Activated CD4-positive, alpha-beta T cell treated with anti-CD3 and anti-CD28 coated beads, Interleukin-2, Interleukin-6, amounts not matched to agents 100 ng/mL and 50 ng/mL, durations not matched to agents 16 hours and 8 hours (primary cell): ENCODE measurements at places on chromosomes 7 and 10.

DNA sequence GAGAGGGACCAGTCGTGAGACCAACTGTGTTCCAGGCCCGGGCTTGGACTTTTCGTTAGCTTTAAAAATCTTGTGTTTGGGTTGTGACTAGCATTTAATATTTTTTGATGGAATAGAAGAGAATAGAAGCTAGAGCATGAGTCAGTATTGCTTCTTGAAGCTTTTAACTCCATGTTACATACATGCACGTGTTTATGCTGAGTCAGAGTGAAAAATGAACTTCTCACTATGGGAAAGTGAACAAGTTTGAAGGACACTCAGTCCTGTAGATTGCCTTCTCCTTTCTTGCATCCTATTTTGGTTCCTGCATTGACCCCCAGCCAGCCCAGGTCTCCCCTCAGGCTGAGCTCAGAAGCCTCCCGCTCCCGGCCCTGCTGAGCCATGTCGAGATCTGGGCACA, 31.8 kb downstream of the GHRHR start:
- DNase-seq, result no peak

DNA sequence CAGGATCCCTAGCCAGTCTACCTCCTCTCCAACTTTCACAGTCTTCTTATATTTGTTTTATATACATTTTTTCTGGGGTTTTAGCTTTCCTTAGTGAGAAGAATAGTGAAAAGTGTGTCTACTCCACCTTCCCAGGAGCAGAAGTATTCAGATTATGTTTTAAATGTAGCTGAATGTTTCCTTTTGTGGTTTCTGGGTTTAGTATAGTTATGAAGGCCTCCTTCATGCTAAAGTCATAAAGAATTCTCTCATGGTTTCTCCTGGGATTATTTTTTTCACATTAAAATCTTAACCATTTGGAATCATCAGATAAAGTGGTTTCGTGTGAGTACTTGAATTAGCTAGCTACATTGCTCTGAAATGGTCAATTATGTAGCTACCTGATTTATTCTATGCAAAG, 50.9 kb downstream of the ANKMY2 start:
- DNase-seq, result no peak

- no peak for DNase-seq
Measured at GRCh38 chr10:92052088-92052487, 128.5 kb downstream of the BTAF1 start.

GRCh38 chr7:35355199-35355598, 101.3 kb upstream of the TBX20 start:
- no peak for DNase-seq

DNA sequence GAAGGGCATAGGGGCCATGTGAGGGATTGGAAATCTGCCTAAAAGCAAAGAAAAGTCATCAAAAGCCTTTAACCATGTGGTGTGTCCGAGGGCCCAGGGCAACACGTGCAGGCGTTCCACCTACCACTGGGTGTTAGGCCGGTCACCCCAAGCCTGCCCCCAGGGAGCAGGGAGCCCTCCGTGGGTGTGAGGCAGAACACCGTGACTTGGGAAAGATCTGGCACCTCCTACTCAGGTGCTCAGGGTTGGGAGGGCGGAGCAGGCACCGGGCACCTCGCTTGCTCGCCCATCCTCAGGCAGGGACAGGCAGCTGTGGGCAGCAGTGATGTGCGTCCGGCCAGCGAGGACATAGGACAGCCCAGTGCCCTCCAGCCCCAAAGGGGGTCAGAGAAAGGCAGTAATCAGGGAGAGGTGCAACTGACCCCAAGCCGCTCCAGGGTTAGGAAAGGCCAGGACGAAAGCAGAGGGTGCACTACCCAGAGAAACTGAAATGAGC, 80.7 kb upstream of the CHST15 start:
- DNase-seq, result no peak

DNA sequence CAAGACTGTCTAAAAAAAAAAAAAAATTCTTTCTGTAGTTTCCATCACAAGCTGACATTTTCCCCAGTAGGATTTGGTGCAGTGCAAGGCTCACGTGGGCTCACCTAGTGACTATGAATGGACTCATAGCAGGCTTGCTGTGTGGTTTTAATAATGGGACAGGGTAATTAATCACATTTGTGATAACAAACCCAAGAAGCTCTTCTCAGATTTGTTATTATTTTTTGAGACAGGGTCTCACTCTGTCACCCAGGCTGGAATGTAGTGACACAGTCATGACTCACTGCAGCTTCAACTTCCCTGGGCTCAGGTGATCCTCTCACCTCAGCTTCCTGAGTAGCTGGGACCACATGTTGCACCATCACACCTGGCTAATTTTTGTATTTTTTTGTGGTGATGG, 40.0 kb downstream of the NACAD start:
- no peak for DNase-seq

DNA sequence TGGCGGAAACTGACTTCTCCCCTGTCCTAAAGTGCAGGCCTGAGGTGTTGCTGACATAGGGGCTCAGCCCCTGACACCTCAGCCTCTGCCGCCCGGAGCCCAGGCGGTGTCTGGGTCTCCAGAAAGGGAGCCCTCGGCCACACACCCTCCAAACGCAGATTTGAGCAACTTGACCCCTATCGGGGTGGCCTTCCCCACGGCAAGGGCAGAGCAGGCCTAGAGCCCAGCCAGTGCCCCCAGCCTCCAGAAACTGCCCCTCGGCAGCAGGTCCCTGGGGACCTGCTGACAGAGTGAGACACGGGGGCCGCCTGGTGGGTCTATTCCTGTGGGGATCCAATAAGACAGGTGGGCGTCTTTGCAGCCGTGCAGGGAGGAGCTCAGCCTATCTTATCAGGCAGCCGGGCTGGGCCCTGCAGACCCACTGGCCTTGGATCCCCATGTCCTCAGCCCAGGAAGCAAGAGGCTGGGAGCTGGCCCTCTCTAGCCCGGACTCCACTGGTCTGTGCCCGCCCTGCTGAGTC, 11.0 kb downstream of the TMEM184A start:
- no peak for DNase-seq

DNA sequence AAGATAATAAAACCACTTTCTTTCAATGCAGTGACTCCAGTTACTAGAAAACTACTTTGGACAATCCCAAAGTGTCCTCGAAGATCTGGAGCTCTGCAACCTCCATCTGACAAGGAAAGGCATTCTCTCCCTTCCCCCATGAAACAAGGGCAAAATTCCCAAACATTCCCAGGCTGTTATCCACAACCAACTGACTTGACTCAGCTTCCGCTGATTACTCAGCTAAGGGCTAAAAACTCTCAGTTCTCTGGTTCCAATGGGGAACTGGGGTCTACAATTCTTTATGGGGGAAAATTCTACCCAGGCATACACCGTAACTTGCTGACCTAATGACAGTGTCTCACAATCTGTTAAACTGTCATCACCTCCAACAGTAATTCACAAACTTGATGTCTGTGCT, 48.4 kb downstream of the SFMBT2 start:
- DNase-seq, result no peak

DNA sequence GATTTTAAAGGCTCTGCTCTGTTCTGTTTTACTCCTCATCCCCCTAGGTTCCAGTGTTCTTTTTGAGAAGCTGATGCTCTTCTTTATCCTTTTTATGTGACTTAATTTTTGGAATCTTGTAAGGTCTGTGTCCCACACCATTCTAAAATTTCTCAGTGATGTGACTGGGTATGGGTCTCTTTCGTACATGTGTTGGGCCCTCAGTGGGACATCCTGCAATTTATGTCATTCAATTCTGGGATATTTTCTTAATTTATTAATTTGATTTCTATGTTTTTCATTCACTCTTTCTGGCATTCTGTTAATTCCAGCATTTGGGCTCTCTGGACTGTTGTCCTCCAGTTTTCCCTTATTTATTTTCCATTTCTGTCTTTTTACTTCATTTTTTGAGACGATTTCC, 19.4 kb downstream of the CCDC126 start:
- no peak for DNase-seq

- DNase-seq, result no peak
Measured at GRCh38 chr10:132858121-132859081, 72.5 kb upstream of the NKX6-2 start.

GRCh38 chr10:103828587-103829197, 26.7 kb downstream of the SH3PXD2A start:
- no peak for DNase-seq

DNA sequence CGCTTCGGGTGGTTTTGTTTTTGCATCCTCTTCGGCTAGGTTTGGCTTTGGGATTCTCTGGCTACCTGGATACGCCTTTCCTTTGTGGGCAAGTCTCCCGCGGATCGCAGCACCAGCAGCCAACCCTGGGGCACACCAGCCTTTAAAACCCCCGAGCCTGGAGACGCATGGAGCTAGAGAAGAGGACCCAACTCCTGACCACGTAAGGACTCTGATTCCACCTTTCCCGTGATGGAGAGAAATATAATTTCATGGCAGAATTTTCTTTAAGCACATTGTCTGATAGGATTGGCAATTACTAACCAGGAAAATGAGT, 535.4 kb upstream of the GALNT17 start:
- DNase-seq, result no peak

GRCh38 chr7:73342645-73343044, 14.7 kb downstream of the FKBP6 start:
- no peak for DNase-seq
